ENCODE measurements at places on chromosomes 11 and 22.

GRCh38 chr11:86587264-86588193 is 84.9 kb downstream of the ME3 start:
- no peak for DNase-seq

GRCh38 chr11:94885133-94885532 is 88.2 kb downstream of the CWC15 start:
- DNase-seq: peak; percentile 67

- no peak for DNase-seq
These were observed 3.4 kb downstream of the GUCY1A2 start for GRCh38 chr11:107014871-107015270.

- DNase-seq: no peak
These were observed 113.5 kb upstream of the IGLL5 start for GRCh38 chr22:22773979-22774604.

- DNase-seq: no peak
These were observed 171.1 kb downstream of the CEP164 start for GRCh38 chr11:117498791-117499190.

- no peak for DNase-seq
These were observed 27.1 kb upstream of the MS4A6A start for GRCh38 chr11:60209977-60210376.

DNA sequence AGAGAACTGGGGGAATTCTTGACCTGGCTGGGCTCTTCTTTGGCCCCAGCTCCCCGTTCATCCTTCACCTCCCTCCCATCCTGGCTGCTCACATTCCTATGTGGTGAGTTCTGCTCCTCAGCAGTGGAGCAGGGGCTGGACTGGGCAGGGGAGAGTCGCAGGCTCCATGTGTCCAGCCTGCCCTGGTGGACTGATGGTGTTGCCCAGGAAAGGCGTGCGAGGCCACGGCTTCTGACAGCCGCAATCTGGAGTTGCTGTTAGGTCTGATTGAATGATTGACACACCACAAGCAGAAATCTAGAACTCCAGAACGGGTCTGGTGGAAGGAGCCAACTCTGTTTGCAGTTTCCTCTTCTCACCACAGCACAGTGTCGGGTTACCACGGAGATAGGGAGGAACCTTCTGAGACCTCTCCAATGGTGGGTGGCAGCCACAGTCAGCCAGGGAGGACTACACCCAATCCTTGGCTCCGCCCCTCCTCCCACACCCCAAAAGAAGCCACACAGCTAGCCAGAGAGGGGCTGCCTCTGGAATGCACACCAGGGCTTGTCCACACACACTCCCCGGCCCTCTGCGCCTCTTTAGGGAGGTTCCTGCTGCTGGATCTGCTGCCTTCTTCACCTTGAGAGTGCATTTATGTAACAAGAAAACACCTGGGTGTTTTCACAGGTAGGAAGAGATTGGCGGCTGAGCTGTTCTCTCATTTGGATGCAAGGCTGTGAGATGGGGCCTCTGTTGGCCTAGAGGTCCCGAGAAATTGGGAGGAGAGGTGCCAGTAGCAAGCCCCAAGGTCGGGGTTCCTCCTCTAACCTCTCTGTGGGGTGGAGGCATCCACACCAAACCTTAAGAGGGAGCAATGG is 56.4 kb upstream of the CD44 start:
- peak; percentile 6 for DNase-seq

DNA sequence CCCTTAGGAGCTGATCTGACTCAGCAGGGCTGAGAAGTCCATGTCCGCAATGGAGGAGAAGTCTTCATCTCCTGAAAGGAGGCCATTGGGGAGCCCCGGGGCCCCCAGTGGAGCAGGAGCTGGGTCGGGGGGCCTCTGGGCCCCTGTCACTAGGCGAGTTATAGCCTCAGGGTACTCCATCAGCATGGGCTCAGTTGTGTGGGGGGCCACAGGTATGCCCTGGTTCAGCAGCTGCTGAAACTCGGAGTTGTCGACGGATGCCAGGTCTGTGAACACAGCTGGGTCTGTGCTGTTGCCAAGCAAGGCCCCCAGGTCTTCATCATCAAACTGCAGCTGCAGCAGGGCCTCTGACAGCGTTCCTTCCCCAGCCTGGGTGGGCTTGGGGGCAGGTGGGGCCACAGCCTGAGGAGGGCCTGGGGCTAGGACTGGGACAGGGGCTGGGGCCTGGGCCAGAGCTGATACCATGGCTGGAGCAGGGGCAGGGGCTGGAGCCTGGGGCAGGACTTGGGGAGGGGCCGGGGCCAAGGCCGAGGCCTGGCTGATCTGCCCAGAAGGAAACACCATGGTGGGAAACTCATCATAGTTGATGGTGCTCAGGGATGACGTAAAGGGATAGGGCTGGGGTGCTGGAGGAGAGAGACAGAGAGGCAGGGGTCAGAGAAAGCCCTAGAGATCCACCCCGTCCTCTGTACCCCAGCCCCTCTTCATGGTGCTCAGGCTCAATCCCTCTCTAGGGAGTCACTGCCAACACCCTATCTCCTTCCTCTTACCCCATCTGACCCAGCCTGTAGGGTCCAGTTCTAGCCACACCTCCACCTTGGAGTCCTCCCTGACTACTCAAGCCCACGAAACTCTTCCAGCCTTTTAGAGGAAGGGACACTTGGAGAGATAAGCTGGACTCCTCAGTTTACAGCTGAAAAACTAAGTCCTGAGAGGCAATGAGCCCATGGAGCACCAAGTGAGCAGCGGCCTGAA is 8.1 kb downstream of the RELA start:
- DNase-seq: no peak

DNA sequence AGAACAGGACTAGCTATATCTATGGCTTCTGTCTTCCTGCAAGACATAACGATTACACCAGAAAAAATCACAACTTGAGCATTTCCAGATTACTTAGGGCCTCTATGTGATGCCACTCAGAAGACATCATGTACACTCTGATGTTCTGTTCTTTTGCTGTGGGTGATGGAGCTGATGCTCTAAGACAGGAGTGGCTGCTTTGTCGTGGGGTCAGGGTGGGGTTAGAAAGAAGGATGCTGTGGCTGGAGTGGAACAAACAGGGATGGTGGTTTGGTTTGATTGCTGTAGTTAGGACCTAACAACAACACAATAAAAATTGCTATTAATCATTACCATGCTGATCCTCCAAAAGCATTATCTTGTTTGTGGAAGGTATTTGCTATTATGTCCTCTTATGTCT is 120.3 kb upstream of the ARHGAP20 start:
- DNase-seq: no peak

- DNase-seq: no peak
These were observed 37.7 kb downstream of the LDLRAD3 start for GRCh38 chr11:35981581-35981980.

GRCh38 chr11:10605941-10606381 is 37.5 kb upstream of the LYVE1 start:
- DNase-seq: no peak

GRCh38 chr11:34034053-34034452 is 17.5 kb upstream of the CAPRIN1 start:
- DNase-seq: no peak

DNA sequence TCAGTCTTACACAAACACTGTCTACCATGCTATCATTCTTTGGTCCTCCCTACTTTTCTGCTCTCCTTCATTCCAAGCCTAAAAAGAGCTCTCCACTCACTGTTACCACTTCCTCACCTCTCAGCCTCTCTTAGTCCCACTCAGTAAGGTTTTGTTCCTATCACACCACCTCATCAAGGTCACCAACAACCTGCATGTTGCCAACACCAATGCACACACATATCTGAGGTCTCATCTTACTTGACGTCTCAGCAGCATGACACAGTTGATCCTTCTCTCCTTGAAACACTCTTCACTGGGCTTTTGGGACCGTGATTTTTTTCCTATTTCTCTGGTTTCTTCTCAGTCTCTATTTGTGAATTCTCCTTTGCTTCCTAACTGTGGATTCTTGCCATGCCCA is 8.1 kb downstream of the PISD start:
- DNase-seq: no peak

DNA sequence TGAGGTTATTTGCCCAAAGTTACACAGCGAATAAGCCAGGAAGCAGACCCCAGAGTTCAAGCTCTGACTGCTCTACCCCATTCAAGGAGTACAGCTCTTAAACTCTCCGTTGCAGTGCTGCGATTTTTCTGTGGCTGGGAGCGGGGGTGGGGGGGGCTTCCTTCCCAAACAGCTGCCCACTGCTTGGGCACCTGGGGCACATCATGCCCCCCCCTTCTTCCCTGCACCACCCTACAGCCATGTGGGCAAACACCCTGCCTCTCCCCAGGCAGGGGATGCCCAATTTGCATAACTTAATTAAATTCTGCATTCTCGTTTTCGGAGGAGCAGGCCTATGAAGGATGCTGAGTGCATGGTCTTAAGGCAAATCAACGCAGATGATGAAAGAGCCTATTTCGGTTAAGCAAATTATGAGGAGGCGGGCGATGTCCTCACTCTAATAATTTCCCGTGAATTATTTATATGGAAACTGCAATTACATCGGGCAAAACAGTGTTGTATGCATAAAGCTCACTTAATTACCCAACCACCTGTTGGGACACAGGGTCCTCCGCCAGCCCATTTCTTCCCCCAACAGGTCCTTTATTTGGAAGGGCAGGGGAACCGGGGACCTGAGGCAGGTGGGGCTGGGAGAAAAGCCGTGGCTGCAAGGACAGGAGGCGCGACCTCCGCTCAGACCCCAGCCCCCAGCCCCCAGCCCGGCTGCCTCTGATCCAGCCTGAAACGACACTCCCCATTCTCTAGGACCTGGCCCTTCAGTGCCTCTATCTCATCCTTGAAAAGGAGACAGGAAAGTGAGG is 610.5 kb downstream of the BUD13 start:
- DNase-seq: no peak

- no peak for DNase-seq
These were observed 1.2 kb upstream of the CXCR5 start for GRCh38 chr11:118882491-118882890.

- DNase-seq: no peak
These were observed 313.7 kb downstream of the MN1 start for GRCh38 chr22:27487600-27488452.

DNA sequence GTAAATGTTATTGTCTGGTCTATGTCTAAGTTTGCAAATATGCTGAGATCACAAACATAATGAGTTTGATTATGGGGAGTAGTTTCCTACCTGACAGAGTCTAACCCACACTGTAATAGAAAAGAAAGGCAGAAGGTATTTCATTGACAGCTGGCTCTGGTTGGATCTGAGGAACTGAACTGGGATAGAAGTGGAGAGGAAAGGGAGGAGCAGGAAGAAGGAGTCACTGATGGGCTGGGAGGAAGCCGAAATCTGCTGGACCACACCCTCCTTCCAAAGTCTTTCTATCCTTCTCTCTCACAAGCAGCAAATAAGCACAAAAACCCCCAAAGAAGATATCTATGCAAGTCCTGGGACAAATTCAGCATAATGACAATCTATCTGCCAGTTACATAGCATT is 11.7 kb downstream of the BLID start:
- DNase-seq: no peak

DNA sequence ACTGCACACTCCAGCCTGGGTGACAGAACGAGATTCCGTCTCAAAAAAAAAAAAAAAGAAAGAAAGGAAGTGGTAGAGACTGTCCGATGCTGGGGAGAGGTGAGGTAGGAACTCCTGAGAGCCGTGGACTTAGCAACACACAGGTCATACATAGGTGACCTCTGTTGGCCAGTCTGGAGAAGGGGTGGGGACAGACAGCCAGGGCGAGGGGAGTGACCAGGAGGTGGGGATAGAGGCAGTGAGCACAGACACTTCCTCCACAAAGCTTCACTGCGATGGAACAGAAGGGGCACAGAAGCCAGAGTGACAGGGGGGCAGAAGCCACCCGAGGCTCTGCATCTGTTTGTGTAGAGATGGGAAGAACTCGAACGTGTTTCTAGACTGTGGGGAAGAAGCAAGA is 47.1 kb downstream of the MYH9 start:
- no peak for DNase-seq

GRCh38 chr11:94130298-94131046 is 1.8 kb downstream of the PANX1 start:
- no peak for DNase-seq

GRCh38 chr22:22396741-22397291 is 111.7 kb downstream of the ZNF280B start:
- DNase-seq: no peak

GRCh38 chr11:88521799-88522201 is 184.3 kb upstream of the CTSC start:
- DNase-seq: no peak

GRCh38 chr11:14089690-14090462 is 127.4 kb downstream of the SPON1 start:
- no peak for DNase-seq

- no peak for DNase-seq
These were observed 70.4 kb downstream of the GGTLC2 start for GRCh38 chr22:22714600-22715335.

GRCh38 chr11:24622262-24622661 is 125.4 kb downstream of the LUZP2 start:
- no peak for DNase-seq

- DNase-seq: no peak
These were observed 138.7 kb downstream of the TRIM29 start for GRCh38 chr11:119999220-119999619.

GRCh38 chr11:116853461-116854073 is 16.1 kb upstream of the APOA1 start:
- DNase-seq: no peak

DNA sequence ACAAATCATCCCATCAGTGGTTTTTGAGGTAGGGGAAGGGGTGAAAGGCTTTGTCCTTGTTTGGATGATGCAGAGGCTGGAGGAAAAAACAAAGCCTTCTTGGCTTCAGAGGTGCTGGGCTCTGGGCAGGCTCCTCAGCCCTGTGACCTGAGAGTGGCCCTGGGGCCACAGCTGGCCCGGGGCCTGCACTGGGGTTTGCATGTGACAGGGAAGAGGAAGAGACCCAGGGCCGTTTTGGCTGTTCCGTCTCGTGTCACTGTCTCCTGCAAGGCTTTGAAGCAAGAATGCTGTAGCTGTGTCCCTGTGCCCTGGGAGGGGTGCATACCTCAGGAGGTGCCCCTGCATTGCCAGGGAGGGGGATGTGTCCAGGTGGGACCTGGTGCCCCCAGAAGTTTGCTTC is 12.6 kb downstream of the ARHGAP8 start:
- DNase-seq: no peak

- DNase-seq: no peak
These were observed 672 bp downstream of the TMEM135 start for GRCh38 chr11:87038235-87038977.

DNA sequence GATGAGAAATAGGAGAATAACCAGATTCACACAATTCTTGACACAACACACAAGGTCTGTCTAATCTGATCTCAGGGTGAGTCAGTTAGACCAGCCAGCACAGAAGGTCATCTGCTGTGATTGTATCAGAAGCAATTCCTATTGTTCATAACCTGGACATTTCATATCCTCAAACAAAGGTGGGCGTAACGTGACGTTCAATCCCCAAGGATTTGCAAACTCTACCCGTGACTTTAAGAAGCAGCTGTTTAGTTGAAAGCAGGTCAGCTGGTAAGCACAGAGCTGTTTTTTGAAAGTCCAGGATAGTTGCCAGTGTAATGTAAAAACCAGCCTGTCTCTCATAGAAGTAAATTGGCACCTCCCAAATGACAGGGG is 385.1 kb downstream of the DCDC1 start:
- no peak for DNase-seq

Measured in DMS 273 treated with DMSO at 0.1 percent for 48 hours (cell line).